ENCODE measurements at places on chromosomes 2 and 18.

- peak; percentile 51 for DNase-seq
Measured at GRCh38 chr18:36530676-36531405, 233.3 kb downstream of the FHOD3 start.

- DNase-seq: no peak
Measured at GRCh38 chr2:20110383-20110782, 59.0 kb upstream of the LAPTM4A start.

DNA sequence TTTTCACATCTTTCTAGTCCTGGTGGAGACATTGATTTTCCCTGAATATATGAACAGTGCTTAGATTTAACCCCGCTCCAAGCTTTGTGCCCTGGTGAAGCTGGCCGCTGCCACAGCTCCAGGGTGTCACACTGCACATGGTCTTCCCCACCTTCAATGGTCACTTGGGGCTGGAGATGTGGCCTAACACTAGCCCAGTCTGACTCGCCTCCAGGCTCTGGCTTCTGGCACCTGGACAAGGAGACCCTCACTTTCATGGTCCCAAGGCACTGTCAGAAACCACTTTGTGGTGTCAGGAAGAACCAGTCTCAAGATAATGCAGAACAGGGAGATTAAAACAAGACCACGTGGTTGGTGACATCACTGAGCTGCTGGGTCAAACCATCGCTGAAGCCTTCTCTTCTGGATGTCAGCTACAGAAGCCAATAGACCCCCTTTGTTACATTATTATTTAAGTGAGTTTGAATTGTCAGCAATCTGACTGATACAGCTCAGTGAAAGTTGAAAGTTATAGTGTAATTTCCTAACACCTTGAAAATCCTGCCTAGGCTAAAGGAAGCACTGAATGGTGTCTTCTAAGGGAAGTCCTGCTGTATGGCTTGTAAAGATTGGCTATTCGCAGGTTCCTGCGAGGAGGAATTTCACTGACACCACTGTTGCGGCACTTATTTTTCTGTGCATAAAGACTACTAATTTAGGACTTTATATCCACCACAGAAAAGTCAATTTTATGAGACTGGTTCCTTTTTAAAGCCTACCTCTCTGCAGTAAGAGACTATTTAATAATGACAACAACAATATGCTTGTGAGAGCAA lies 55.0 kb upstream of the CTDP1 start:
- DNase-seq: no peak

- DNase-seq: no peak
Measured at GRCh38 chr2:237552908-237553307, 13.5 kb upstream of the PRLH start.

All from G401 (cell line).